ENCODE measurements at places on chromosomes 3 and 15.
A peak's percentile ranks its signal among the peaks of the same experiment; 100 is the strongest.

GRCh38 chr3:132145833-132146232, 111.0 kb upstream of the CPNE4 start:
- no peak for DNase-seq

- DNase-seq: no peak
Measured at GRCh38 chr3:72699631-72700030, 148.6 kb downstream of the SHQ1 start.

- DNase-seq: no peak
Measured at GRCh38 chr15:38720893-38721567, 156.4 kb upstream of the RASGRP1 start.

DNA sequence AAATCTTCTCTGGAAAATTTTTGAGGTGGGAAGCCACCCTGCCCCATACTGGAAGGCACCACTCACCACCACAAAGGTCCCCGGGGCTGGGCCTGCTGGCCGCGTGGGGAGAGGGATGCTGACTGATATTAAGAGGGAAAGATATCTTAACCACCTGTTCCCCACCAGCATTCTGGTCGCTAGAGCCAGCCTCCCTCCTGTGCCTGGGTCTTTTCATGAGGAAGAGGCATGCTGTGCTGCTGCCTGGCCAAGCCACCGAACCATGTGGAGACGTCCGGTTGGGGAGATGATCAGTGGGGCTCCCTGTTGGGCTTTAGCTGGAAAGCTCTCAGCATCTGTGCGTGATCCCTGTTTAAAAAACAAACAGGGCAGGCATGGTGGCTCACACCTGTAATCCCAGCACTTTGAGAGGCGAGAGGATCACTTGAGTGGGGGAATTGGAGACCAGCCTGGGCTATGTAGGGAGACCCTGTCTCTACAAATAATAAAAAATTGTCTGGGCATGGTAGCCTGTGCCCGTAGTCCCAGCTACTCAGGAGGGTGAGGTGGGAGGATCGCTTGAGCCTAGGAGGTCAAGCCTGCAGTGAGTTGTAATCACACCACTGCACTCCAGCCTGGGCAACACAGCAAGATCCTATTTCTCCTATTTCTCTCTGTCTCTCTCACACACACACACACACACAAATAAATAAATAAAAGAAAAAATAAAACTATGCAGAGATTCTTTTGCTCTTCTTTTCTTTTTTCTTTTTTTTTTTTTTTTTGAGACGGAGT, 1.0 kb downstream of the KLHL18 start:
- DNase-seq: peak; percentile 23

GRCh38 chr3:195133462-195133861, 137.5 kb downstream of the XXYLT1 start:
- DNase-seq: no peak

GRCh38 chr3:151350656-151351055, 21.3 kb upstream of the P2RY13 start:
- DNase-seq: no peak

DNA sequence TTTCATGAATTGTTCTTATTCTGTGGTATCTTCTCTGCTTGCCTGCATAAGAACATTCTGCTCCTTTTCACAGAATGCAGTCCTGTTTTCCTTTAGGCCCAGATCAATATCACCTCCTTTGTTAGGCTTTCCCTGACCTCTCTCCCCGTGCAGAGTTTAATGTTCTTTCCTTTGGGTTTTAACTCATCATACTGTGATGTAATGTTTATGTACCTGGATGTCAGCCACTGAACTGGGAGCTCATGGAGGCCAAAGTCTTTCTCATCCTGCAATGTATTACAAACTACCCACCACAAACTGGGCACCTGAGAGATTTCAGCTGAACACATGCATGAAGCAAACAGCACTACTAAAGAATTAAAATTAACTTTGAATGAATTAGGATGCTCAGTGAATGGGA, 192.8 kb upstream of the RORA start:
- no peak for DNase-seq

DNA sequence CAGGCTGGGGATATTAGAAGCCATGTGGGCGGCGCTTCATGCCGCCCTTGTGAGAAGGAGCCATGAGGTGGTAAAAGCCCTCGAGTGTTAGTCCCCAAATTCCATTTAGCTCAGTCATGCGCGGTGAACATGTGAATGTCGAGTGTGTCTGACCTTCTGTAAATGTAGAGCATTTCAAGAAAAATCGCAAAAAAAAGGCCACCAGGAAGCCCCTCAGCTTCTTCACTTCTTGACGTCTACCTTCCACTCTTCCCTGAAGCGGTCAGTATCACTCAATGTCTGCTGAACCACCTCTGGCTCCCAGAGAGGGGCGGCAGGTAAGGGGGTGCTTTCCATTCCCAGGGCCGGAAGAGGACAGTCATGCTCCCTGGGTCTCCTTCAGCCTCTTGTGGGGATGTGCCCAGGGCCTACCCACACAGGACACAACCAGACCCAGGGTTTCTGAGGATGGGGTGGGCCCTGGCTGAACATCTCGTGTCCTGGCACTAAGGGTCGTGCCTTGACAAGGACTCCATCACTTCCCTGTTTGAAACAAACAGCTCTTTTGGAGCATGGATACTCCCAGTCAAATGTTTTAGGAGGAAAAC, 274.9 kb downstream of the FAM43A start:
- no peak for DNase-seq

DNA sequence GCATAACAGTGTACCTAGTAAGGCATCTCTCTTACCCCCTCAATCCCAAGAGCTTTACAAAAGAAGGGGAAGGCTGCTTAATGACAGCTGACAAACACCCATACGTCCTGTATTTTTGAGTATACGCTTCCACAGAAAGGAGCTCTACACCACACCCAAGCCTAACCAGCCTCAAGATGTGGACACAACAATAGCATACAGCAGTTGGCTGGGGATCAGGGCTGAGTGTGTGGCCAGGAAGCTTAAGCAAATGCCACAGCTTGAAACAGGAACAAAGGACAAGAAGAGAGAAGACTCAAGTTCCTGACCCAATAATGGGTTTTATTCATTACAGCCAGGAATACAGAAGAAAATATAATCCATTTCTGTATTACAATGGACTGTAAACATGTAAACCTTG, 6.9 kb downstream of the HEXA start:
- DNase-seq: no peak

- no peak for DNase-seq
Measured at GRCh38 chr3:99071096-99071495, 169.6 kb upstream of the DCBLD2 start.

DNA sequence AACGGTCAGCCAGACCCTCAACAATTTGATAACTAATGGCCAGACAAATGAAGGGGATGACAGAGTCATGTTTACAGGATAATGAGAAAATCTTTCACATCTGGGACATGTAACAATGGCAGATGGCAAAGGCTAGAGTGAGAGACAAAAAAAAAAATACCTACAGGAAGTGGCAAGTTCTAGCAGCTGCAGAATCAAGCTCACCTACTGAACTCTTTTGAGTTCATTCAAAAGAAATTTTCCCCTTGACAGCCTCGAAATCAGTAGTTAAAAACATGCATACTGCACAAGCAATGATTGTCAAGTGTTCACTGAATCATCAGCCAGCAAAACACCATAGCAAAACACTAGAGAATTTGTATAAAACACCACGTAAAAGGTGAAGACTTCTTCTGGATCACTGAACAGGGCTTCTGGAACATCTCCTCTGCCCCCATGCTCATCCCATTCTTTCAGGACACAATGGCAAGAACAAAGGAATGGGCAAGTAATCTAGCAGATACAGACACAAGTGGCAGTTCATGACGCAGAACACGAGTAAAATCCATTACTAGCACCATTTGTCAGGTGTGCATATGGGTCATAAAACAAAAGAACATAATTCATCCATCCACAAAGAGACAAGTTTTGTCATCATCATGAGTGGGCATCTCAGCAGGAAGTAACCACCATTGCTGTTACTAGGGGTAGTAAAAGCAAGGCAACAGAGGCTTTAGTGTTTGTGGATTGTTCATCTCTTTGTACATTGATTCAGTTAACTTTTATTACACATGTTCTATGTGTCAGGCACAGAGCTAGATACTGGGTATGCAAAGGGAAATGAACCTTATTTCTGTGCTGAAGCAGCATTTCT, 13.8 kb upstream of the KCNMB2 start:
- DNase-seq: no peak

- DNase-seq: no peak
Measured at GRCh38 chr3:167913219-167913835, 177.8 kb downstream of the SERPINI1 start.

- no peak for DNase-seq
Measured at GRCh38 chr3:26198609-26199008, 408.7 kb downstream of the OXSM start.

- DNase-seq: peak; percentile 28
Measured at GRCh38 chr15:74795966-74796625, 14.2 kb downstream of the CSK start.

- no peak for DNase-seq
Measured at GRCh38 chr15:70420948-70421482, 323.3 kb upstream of the TLE3 start.

- no peak for DNase-seq
Measured at GRCh38 chr3:42654331-42655201, 1.1 kb downstream of the ZBTB47 start.

All from stimulated activated CD8-positive, alpha-beta memory T cell treated with anti-CD3 and anti-CD28 coated beads, Interleukin-2, amount 100 ng/mL, for 48 hours (primary cell).